Natural killer cell treated with Interleukin-12 subunit alpha and Interleukin-12 subunit beta and Interleukin-15 and Interleukin-18, amount 100 ng/mL, for 72 hours (primary cell): ENCODE measurements at places on chromosomes 2 and 18. TPM values are rescaled to one million over a fixed set of nuclear protein-coding genes. Genes with fewer than 3 reads are reported as not detected.

GRCh38 chr2:186903216-186903615, 54.2 kb upstream of the ZSWIM2 start:
- DNase-seq, result no peak

GRCh38 chr18:56267334-56267733, 371.1 kb downstream of the TXNL1 start:
- DNase-seq, result no peak

DNA sequence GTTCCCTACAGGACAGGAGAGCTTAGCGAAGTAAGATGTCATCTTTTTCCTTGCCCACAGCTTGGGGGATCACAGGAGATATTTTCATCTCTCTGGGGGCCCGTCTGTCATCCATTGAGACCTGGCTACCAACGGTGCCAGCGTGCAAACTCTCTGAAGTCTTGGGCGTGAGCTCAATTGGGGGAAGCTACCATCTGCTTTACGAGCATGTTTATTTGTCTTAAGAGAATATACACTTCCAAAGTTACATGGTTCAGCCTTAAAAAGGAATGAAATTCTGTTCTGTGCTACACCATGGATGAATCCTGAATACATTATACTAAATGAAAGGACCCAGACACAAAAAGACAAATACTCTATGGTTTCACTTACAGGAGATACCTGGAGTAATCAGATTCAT, 13.6 kb downstream of the SAG start:
- DNase-seq, result no peak

- DNase-seq, result no peak
Observed at GRCh38 chr2:144362401-144362800, 157.5 kb downstream of the ZEB2 start.

DNA sequence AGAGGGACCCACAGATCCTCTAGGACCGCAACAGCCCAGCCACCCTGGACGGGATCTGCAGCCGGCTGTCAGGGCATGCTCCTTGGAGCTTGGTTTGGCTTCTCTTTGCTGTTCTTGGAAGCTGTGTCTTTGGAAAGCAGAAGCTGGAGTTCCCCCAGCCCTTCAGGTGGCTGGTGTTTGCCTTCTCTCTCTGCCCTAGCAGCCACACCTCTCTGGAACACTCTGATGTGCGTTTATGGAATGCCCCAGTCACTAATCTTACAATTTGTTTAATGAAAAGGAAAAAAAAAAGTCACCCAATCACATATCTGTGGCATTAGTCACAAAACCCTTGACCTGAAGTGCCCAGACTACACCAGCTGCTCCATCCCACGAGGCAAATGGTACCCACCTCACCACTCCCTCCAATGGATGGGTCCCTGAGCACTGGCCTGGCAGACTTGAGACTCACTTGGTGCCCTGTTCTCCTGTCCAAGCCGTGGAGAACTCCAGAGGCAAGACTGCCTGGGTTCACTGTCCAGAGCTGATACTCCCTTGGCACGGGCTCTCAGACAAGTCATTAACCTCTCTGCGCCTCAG, 70.2 kb upstream of the DAPL1 start:
- DNase-seq, result no peak

- DNase-seq, result no peak
Observed at GRCh38 chr2:218664653-218665052, 5.2 kb downstream of the BCS1L start.

DNA sequence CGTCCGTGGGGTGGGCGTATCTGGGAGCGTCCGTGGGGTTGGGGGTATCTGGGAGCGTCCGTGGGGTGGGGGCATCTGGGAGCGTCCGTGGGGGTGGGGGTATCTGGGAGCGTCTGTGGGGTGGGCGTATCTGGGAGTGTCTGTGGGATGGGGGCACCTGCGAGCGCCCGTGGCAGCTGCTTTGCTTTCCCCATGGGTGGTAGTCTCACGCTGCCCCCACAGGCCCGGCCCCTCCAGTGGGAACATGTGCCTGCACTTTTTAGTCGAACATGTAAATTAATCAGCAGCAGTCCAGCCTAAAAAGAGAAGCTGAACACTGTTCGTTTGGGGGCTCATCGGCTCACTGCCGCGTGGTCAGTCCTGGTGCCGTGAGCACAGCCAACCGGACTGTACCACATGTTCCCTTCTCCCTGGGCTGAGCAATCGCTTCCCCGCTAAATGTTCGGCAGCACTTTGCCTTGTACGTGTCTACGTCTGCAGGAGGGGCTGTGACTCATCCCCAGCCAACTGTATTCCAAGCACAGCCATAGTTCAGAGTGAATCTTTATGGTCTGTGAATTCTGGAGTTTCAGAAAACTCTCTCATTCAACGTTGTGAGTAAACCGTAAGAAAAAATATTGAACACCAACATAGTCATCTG, 271.5 kb downstream of the AGAP1 start:
- no peak for DNase-seq

- no peak for DNase-seq
Observed at GRCh38 chr18:73419531-73419930, 551.7 kb upstream of the NETO1 start.

DNA sequence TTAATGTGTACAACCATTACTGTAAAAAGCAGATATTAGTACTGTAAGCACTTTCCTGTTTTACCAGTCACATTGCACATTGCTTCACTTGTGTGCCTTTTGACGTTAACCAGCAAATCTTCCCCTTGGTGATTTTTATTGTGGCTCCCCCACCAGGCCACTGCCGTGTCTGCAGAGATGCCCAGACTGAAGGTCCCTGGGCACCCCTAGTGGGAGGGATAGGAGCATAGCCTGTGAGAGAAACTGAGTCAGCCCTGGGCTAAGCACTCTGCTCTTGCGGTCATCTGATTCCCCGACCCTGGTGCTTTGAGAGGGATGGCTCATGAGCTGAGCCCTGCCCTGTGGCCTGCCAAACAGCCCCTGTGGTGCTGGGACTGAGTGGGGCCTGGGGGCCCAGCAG, 73.4 kb downstream of the INPP4A start:
- DNase-seq, result peak; percentile 72

GRCh38 chr2:174013315-174013751, 48.2 kb upstream of the SP3 start:
- DNase-seq, result no peak

DNA sequence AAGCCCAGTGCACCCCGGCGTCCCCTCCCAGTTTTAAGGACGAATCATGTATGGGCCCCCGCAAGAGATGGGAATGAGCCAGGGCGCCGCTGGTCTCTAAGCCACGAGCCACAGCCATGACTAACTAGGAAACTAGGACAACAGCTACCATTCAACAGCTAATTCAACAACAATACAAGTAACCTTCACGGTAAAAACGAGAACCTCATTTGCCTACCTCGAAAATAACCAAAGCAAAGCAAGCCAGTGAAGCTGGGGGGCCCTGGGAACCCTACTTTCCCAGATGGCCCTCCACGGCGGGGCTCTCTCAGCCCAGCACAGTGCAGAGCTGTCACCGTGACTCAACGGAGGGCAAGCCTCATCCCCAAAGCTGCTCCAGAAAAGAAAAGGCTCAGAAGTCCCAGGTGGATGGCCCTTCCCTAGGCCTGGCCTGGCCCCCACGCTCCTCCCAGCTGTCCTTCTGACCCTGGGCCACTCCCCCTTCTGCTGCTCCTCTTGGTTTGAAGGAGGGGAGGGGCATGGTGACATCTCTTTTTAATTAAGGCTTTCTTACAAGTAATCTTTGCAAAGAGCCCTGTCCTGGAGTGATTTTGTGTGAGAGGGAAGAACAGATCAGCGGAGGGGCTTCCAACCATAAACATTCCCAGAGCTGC, 126.3 kb downstream of the HDAC4 start:
- DNase-seq, result no peak

- DNase-seq, result no peak
Observed at GRCh38 chr2:184215745-184216144, 382.6 kb upstream of the ZNF804A start.

- DNase-seq, result peak; percentile 39
Observed at GRCh38 chr2:100938031-100939026, 63.8 kb upstream of the RPL31 start.

DNA sequence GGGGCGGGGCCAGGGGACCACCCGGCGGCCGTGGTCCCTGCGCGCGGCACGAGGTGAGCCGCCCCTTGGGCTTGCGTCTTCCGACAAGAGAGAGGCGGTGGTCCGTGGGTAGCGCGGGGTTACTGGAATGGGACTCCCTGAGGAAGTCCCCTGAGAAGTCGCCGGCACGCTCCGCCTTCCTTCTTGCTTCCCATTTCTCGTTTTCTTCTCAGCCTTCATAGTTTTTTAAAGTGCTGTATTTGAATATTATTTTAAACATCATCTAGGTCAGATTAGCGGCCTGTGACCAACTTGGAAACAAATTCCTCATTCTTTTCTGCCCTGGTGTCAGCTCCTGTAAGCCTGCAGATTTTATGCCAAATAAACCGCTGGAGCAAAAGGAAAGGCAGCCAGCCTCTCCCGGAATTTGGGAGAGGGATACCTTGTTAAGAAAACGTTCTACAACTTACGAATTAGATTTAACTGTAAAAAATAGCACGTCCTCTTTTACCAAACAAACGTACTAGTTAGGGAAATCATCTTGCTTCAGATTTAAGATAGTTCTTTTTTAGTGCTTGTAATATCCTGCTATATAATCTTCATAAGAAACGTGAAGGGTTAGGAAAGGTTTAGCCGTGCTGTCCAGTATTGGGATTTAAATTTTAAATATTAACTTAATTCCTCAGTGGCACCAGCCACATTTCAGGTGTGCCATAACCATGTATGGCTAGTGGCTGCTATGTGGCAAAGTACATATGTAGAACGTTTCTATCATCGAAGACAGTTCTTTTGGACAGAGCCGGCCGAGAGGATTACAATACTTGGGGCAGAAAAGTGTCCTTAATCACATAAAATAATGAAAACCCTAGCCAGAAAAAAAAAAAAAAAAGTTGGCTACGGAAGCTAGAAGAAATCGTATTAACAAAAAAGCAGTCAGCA, 628 bp upstream of the PTPN2 start:
- DNase-seq, result no peak

Gene CCDC121
- total RNA-seq, result 0.36 TPM

Gene ZNF24
- 32.9 TPM for total RNA-seq
